ENCODE measurements at places on chromosomes 12 and 14.

- no peak for DNase-seq
These were observed 328.7 kb downstream of the RAD51B start for GRCh38 chr14:68148276-68148675.

- no peak for DNase-seq
These were observed 1.1 kb downstream of the PAPLN start for GRCh38 chr14:73238424-73238852.

DNA sequence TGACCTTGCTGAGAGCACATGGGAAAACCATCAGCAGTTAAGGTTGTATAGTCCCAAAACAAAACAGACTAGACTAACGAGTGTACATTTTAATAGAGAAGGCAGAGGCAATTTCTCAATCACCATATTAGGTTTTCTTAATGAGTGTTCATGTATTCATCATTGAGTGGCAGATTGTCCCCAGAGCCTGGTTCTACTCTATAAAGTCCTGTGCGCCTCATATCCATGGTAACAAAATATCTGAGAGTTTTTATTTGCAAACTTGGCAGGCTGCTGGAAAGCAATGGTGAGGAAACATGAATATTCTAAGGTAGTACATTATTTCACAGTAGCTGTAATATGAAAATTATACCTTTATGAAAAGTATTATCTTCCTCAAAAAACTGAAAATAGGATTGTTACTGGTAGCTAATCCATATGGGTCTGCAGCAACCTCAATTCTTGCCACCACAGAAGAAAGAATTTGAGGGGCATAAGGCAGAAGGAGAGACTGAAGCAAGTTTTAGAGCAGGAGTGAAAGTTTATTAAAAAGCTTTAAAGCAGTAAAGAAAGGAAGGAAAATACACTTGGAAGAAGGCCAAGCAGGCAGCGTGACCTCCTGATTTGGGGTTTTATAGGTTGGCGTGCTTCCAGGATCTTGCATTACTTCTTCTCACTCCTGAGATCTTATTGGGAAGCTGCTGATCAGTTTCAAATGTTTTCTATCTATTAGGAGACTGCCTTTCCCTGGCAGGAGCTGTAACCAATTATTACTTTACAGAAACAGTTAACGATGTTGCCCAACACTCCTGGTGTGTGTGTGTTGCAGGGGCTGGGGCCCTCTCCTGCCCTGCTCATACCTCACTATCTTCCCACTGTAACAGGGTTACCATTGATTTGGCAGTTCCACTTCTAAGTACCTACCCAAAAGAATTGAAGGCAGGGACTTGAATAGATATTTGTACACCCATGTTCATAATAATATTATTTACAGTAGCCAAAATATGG, 154.0 kb upstream of the NUDT4 start:
- DNase-seq: no peak

GRCh38 chr12:108564724-108565123, 2.3 kb downstream of the ISCU start:
- DNase-seq: no peak

- DNase-seq: no peak
These were observed 33.4 kb downstream of the PKP2 start for GRCh38 chr12:32863128-32863527.

GRCh38 chr14:75518625-75519024, 3.6 kb upstream of the BATF start:
- DNase-seq: peak; percentile 62

- no peak for DNase-seq
These were observed 148.6 kb upstream of the DIO3 start for GRCh38 chr14:101412739-101413138.

DNA sequence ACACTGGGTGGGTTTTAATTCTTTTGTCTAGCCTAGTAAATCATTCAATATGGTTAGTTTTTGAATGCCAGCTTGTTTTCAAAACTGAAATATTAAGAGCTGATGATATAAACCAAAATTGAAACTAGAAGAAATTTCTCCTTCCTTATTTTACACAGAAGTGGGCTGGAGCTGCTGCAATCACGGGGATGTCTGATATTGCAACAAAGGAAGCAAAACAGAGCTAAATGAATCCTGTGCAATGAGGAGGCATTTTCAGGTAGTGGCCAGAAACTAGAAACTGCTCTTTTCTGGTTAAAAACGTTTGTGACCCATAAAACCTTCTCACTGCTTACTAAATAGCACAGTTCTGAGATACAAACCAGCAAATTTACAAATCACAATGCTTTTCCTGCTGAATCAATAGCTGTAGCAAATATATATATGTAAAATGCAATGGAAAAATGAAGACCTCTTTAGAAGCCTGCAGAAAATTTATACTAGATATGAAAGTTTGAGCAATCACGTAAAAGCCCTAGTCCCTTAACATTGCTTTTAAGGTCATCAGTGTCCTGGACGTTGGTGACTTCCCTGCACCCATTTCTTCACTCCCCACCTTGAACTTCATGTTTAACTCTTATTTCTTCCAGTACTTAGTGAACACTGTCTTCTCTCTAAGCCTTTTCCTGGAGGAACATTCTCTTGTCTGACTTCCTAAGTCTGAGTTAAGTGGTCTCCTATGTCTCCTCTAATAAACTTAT, 15.9 kb upstream of the LRRK2 start:
- DNase-seq: no peak

- no peak for DNase-seq
These were observed 62.6 kb downstream of the SLC24A4 start for GRCh38 chr14:92385561-92385960.

GRCh38 chr12:111154147-111154834, 214.6 kb downstream of the PHETA1 start:
- DNase-seq: no peak

GRCh38 chr12:8969861-8970411, 19.4 kb upstream of the KLRG1 start:
- DNase-seq: no peak

GRCh38 chr12:102800565-102800964, 116.5 kb downstream of the PAH start:
- DNase-seq: no peak

GRCh38 chr12:132118876-132119275, 25.2 kb downstream of the DDX51 start:
- no peak for DNase-seq

DNA sequence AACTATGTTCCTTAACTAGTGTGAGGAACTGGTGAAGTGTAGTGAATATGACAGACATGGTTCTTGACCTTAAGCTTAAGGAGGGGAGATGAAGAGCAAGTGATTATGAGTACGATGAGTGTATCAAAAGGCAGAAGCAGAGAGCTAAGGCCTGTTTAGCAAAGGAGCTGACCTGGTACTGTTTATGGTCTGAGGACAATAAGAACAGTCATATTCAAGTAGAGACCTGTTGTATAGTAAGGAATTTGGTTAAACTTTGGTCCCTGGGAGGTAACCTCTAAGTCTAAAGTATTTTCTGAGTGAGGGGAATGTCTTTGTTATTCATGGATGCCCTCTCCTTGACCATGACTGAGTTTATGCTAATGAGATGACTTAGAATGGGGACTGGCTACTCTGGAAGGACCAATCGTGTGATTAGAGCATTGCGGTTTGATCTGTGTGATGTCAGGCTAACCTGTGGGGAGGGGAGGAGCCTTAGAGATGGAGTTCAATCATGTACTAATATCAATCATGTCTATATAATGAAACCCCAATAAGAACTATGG, 389.3 kb downstream of the BMP4 start:
- no peak for DNase-seq

DNA sequence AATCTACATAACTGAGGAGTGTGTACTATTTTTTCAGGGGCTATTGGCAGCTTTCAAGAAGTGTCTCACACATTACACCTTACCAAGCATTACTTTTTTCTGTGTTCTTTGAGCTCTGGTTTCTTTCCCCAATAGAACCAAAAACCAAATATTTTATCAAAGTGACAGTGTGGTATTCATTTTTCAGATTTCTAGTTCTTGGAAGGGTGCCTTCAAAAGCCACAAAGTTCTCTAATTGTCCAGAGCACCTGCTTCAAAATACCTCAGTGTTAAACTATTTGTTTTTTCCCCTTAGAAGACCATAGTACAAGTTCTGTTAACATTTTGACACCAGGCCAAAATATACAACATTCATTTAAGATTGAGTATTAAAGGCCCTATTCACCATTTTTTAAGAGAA, 515.7 kb downstream of the ETNK1 start:
- no peak for DNase-seq

GRCh38 chr12:50765095-50765911, 1.4 kb downstream of the ATF1 start:
- DNase-seq: peak; percentile 57

DNA sequence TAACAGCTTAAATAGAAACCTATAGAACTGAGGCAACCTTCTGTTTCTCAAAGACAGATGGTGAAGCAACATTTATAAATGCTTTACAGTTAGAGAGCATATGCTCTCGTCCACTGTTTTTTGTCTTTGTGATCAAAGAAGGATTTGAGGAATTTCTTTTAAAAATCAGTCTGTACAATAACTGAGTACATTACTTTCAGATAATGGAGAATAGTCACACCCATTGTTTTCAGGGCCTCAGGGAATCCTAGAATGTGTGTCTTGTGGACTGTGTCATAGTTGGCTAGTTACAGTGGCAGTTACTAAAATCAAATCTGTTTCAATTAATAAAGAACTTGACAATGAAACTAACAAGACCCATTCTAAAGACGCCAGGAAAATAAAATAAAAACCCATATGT, 107.9 kb downstream of the PRKCH start:
- DNase-seq: no peak
